ENCODE measurements at places on chromosomes 4 and X.

GRCh38 chrX:29530501-29530900 lies 684.9 kb upstream of the MAGEB2 start:
- DNase-seq = no peak

DNA sequence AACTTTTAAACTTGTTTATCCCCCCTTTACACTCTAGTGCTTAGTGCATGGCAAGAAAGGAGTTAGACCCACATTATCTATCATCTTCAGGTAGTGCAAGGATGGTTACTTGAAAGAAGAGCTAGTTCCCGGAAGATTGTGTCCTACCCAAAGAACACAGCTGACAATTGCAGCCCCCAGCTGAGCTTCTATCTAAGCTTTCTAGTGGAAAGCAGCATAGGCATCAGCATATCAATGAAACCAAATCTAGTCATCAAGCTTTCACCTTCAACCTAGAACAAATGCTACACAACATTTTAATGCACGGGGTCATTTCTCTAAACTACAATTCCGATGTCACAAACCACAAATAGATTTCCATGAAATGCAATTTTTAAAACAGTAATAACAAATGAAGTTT lies 88.9 kb upstream of the TFDP3 start:
- DNase-seq = no peak

DNA sequence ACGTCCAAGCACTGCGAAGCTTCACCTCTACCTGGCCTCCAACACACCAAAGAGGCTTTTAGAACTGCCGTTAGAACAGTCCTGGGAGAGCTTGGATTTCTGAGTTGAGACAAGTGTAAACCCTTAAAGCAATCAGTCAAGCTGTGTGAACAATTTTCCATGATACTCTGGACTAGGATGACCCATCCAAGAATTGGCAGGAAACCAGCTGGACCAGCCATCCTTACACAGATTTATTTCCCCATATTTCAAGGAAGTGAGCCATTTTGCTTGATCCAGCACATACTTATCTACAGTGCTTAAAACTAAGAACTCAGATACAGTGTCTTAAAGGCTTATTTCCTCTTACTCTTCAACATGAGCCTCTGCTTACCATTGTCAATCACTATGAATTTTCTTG lies 340.7 kb upstream of the HS3ST1 start:
- DNase-seq = no peak

DNA sequence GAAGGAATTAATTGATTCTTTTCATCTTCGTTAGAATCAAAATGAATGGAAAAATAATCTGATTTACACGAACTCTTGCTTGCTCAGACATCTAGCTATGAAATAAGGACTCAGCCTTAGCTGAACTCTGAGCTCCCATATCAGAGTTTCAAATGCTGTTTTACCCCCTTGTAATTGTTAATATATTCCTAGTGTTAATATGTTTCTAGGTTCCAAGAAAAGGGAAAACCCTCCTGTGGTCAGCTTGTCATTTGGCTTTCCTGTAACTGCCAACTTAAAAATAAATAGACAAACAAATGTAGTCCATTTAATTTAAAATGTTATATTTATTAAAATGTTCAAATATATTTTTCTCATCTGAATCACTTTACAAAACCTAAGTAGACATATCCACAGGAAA lies 432.1 kb downstream of the ARHGAP24 start:
- no peak for DNase-seq

- DNase-seq = no peak
Observed at GRCh38 chrX:130086447-130087206, 23.7 kb downstream of the ELF4 start.

DNA sequence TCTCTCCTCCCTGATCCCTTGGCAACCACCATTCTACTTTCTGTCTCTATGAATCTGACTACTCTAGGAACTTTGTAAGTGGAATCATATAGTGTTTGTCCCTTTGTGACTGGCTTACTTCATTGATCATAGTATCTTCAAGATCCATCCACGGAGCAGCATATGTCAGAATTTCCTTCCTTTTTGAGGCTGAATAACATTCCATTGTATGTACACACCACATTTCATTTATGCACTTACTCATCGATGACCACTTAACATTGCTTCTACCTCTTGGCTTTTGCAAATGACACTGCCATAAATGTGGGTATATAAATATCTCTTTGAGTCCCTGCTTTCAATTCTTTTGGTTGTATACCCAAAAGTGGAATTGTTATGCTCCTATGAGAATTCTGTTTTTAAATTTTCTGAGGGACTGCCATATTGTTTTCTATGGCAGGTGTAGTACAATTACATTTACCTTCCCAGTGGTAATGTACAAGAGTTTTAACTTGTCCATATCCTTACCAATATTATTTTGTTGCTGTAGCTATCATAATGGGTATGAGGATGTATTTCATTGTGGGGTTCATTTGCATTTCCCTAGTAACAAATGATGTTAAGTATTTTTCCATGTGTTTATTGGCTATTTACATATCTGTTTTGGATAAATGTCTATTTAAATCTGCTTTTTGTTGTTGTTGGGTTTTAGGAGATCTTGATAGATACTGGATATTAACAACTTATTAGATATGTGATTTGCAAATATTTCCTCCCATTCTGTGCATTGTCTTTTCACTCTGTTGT lies 466.1 kb downstream of the C4orf33 start:
- no peak for DNase-seq

DNA sequence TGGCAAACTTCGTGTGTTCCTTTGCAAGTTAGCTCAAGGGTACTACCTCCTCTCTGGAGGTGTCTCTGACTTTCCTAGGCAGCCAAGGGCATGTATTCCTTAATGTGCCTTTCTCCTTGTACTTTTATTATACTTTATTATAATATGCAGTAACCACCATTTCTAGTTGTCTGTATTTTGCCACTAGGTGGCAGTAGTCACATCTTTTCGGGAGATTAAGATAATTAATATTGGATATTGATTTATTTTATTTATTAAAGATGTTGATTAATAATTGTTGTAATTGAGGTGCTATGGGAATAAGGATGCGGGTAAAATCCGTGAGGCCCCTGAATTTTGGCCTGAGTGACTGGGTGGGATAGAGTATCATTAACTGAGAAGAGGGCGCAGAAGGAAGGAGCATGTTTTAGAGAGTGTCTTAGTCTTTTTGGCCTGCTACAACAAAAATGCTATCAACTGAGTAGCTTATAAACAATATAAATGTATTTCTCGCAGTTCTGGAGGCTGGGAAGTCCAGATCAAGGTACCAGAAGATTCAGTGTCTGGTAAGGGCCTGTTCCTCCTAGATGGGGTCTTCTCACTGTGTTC lies 153.3 kb downstream of the TMEM164 start:
- no peak for DNase-seq

DNA sequence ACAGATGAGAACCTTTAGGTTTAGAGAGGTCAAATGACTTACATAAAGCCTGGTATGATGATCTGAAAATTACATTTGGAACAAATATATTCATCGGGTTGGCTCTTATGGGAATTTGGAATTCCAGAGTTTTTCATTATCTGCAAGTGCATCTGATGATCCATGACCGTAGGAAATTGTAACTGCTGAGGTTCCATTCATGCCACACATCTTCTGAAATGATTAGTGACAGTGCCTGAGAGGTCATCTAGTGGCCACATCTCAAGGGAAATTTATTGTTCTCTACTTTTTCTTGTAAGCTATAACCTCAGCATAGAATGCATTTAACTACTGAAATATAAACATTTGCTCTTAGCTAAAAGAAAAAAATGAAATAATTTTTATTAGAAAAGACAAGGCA lies 105.8 kb upstream of the NWD2 start:
- no peak for DNase-seq

DNA sequence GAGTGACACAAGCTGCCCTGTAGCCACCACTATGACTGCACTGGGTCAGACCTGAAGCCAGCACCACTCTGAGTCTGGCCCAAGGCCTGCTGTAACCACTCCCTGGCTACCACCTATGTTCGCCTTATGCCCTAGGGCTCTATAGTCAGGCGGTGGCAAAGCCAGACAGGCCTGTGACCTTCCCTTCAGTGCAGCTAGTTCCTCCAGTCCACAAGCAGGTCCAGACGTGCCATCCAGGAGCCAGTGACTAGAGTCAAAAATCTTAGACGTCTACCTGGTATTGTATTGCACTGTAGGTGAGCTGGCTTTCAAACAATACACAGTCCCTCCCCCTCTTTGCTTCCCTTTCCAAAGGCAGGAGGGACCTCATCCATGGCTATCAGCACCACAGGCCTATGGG lies 54.0 kb upstream of the RNF128 start:
- no peak for DNase-seq
